Esophagus squamous epithelium (tissue), 5 donors: ENCODE measurements at places on chromosomes 5 and 9. TPM values are rescaled to one million over a fixed set of nuclear protein-coding genes. Genes with fewer than 3 reads are reported as not detected.

DNA sequence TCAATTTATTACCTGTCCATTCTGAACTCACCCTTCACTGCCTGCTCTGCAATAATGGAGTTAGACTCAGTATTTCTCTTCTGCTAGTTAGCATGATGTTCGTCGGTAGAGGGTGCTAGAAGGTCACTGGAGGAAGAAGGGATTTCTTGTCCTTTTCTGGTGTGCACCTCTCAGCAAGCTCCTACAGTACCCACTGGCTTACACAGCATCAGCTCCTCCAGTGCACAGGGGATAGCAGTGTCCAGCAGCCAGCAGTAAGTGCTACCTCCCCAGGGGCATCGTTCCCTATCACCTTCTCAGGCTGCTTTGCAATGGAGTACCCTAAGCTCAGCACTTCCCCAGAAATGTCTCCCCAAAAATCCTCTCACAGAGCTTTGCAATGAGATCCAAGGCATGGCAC, 45.9 kb upstream of the APC start:
- DNase-seq = no peak

Gene DIPK1B
- total RNA-seq = 6.3 TPM

DNA sequence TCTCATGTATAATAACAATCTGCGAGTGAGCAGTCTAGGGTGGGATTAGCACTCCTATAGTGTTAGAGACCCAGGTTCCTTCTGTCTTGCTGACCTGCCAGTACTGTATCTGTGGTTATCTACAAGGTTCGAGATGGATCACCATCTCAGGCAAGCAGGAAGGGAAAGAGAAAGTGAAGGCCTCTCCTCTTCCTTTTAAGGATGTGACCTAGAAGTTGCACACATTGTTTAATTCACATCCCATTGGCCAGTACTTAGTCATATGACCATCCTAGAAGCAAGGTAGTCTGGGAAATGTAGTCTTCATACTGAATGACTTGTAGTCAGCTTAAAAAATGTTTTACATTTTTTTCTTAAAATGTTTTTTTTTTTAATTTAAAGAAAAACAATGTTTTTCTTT, 168.6 kb downstream of the CARTPT start:
- DNase-seq = no peak

DNA sequence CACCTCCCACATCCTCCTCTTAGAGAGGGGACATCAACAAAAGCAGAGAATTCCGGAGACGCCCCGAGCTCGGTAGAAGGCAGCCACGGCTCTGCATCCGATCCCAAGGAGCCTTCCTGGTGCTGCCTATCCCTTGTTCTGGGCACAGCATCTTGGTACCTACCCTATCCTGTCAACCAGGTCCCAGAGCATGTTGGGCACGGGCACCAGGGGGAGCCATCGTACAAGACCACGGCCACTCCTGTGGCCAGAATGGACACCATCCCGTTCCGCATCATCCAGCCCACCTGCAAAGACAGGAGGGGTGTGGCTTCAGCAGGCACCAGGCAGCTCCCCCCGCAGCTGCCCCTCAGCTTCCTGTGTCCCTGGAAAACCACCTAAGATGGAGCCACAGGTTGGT, 62.7 kb upstream of the ZNF354A start:
- DNase-seq = no peak

Gene SLC1A3
- total RNA-seq = 45.6 TPM

Gene CCDC152
- 0.08 TPM for total RNA-seq

- no peak for DNase-seq
These were observed 39.5 kb downstream of the PRKACG start for GRCh38 chr9:68974431-68974830.

- no peak for DNase-seq
These were observed 175.2 kb upstream of the DAP start for GRCh38 chr5:10936081-10936855.

DNA sequence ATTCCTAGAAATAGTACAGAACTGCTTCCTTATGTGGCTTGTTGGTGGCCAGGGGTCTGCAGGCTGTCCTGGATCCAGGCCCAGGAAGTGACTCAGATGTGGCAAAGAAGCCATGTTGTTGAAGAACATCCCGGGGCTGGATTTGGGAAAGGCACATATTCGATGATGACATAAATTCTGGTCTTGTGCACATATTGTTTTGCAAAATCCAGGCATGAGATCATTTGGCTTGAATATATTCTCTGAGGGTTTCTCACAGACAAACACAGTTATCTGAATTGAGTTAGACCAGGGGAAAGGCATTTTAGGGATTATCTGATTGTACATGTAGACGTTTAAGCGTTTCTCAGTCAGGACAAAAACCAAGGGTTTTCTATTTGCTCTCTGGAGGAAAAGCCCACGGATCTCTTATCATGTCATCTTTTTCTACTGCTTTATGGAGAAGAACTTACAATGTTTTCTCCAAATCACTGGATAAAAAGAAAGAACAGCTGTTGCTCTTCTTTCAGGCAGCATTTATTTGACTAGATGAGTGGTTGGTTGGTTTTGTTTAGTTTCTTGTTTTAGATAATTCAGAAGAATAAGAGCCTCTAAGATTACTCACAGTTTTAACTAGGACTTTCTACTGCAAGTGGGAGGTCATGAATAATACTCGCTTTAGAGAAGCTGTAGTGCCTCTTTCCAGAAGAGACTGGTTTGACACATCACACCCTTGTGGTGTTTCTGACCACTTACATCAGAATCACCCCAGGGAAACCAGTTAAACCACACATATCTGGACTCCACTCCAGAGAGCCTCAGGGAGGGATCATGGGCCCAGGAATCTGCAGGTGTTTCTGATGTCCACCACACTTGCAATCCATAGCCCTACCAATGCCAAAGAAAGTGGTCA, 29.5 kb upstream of the LHFPL2 start:
- no peak for DNase-seq

Gene OTULINL
- total RNA-seq = 0.79 TPM

DNA sequence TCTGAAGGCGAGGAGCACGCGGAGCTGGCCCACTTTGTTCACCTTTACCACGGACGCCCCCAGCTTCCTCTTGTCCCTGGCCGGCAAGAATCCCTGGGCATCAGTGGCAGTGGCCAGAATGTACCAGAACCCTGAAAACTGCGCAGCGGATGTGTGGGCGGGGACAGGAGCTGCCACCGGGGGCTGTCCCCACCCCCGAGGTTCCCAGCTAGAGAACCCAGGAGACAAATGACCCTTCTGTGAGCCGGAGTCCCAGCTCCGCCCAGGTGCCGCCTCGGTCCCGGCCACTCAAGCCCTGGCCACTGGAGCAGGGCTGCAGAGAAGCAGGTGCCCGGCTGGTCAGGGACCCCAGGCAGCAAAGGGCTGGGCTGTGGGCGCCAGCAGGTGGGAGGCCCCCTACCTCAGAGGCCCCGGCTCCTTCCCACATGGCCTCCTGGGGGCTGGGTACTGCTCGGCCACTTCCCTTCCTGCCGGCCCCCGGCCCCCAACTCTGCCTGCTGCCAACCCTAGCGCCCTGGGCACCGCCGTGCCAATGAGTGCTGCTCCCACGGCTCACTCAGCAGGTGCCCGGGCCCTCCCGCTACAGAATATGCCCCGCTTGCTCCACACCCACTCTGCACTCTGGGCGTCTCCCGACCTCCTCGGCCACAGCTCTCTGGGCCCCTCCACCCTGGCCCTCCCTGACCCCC, 713 bp downstream of the LCN10 start:
- DNase-seq = no peak

DNA sequence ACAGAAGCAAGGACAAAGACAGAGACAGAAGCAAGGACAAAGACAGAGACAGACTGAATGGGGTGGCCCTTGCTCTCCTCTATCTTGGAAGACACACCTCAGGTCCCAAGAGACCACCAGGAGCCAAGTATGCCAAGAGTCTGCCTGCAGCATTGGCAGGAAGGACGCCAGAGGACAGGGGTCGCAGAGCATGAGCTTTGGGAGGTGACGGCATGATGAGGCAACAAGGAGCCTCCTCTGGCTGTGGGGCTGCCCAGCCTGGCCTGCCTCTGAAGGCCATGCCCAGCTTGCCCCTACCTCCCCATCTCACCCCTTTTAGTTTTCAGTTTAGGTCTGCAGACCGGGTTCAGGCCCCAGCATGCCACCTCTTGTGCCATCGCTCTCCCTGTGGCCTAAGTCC, 17.6 kb downstream of the PDGFRB start:
- no peak for DNase-seq

DNA sequence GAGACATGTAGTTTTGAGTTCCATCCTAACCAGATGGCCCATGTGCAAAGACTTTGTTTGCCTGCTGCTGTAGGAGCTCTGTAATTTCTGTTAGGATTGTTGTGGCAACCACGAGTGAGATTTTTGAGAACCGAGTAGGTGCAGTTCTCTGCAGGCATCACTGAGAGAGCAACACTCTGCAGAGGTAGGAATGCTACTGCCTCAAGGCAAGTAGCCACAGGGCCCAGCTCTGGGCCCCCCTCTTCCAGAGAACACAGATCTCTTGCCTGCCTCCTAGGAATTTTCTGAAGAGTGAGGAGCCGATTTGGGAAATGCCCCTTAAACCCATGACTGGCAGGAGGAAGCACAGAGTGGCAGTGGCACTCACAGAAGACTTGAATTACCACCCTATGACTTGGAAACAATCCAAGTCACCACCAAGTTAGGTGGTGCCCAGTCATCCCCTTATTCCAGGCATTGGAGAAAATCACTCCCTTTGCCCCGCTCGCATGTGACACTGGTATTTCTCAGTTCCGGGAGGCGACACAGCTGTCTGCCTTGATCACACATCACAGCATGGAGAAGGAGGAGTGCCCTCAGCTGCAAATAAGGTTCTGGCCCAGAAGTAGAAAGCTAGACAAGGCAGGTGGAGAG, 52.5 kb upstream of the SLC2A8 start:
- DNase-seq = no peak

- DNase-seq = no peak
These were observed 514.8 kb downstream of the PSAT1 start for GRCh38 chr9:78811622-78812276.

DNA sequence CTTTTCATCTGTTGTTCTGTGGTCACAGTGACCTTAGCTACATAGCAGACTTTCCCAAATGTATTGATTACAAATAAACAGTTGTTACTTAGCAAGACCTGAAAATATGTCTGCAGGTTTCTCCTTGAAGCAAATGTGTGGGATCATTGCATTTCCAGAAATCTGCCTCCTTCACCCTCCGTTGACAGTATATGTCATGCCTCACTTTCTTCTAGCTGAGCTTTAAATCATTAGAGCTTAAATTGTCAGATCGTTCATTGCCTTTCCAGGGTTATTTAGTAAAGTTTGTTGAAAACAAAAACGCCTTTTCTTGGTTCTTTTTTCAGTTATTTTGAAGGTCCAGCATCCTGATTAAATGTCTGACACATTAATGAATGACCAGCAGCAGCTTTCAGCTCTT, 2.3 kb upstream of the MAML1 start:
- no peak for DNase-seq

Gene PGGT1B
- total RNA-seq = 11.3 TPM

- DNase-seq = no peak
These were observed 73.4 kb upstream of the BOD1 start for GRCh38 chr5:173689737-173690360.

Gene ISL1
- total RNA-seq = not detected

DNA sequence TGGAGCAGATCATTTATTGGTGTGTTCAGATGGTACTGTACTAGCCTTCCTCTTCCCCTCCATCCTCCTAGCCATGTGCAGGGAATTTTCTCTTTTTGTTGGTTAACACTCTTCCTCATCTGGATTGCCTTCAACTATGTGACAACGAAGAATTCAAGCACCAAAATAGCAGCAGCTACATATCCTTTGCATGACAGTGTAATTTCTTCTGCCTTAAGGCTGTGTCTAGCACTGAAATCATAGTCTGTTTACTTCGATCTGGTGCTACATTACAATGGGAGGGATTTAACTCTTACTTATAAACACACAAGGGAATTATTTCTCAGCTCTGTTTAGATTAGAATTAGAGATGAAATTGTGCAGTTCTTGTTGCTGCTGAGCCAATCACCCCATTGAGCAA, 260.4 kb downstream of the ARL15 start:
- DNase-seq = no peak

GRCh38 chr9:13020146-13021040, 245.6 kb downstream of the LURAP1L start:
- DNase-seq = no peak

DNA sequence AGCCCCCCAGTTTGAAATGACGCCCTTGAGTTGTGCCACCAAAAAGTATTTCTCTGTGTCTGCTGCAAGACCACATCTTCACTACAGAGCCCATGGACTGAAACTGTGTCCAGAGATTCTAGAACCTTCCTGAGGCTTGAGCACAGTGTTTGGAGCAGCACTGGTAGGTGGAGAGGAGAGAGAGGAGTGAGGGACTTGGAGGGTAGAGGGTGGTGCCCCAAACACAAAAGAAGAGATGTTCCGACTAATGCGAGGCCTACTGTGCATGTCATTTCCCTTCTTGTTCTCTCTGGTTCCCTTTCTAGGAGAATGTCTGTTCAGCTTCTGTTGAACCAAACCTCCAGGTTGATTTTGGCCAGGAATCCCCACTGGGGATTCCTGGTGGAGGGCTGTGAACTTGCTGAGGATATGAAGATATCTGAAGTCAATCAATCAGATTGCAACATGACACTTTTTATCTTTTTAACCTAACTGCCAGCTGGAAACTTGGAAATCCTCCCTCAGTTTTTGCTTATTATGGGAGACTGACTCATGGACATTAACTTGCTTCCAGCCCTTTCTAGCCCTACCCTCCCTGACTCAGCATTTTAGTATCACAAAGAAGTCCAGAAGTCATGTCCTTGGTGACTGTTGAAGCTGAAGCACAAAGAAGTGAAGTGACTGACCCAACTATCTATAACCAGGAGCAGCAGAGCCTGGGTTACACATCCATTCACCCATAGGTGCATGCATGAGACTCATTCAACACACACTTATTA, 154.5 kb downstream of the NR3C1 start:
- DNase-seq = no peak

DNA sequence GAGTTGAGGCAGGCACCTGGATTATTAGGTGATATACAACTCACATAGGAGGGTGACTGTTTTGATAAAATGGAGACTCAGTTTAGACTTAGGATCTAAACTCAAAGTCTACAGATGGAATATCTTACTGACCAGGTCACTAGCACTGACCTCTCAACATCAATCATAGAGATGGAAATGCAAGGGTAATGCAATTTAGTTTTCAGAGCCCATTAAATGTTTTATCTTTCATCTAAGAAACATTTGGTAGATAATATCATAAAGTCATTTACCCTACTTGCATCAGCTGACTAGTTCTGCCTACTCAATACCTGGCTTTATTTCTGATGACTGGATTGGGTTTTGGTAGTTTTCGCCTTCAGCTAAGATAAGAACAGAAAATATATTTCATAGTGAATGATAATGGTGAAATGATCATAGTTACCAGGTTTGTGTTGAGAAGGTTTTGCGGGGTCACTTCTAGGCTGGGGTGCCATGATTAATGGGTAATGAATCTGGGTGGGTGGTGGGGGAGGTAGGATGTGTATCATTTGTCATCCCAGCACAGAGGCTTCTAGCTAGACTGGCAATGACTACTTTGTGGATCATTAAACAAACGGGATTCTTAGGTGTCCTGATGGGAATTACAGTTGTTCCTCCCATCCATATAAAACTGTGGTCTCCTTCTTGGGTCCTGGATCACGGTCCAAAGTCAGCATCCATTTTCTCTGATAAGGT, 173.4 kb downstream of the PPP2R2B start:
- no peak for DNase-seq
